ENCODE measurements at places on chromosomes 7 and 10. TPM values are rescaled to one million over a fixed set of nuclear protein-coding genes. Genes with fewer than 3 reads are reported as not detected.
A peak's percentile ranks its signal among the peaks of the same experiment; 100 is the strongest.

Gene SPDYE9
- not detected for total RNA-seq

Gene NPC1L1
- total RNA-seq = not detected

Gene HTR5A
- total RNA-seq = not detected

Gene ZNF239
- 16.4 TPM for total RNA-seq

Gene SLC16A12
- total RNA-seq = 0.09 TPM

Gene CYREN
- 71.0 TPM for total RNA-seq

Gene SLC35B4
- total RNA-seq = 18.6 TPM

Gene CPXM2
- not detected for total RNA-seq

Gene FOXP2
- total RNA-seq = not detected

GRCh38 chr7:94449151-94449725, 54.5 kb downstream of the COL1A2 start:
- peak; percentile 47 for DNase-seq

DNA sequence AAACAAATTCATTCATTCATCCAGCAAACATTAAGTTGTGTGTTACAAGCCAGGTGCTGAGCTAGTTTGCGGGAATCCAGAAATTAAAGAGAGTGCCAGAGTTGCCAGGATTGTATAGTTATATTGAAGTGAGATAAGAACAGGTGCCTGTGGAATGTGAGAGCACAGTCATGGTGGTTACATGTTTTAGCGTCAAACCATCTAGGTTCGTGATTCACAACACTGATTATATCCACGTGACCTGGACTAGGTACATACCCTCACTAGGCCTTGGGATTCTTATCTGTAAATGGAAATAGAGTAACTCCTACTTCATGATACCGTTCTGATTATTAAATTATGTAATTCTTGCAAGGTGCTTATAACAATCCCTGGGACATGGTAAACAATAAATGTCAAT, 24.5 kb upstream of the CDK1 start:
- no peak for DNase-seq

GRCh38 chr7:75608451-75609122, 116.5 kb downstream of the SPDYE5 start:
- DNase-seq = no peak

DNA sequence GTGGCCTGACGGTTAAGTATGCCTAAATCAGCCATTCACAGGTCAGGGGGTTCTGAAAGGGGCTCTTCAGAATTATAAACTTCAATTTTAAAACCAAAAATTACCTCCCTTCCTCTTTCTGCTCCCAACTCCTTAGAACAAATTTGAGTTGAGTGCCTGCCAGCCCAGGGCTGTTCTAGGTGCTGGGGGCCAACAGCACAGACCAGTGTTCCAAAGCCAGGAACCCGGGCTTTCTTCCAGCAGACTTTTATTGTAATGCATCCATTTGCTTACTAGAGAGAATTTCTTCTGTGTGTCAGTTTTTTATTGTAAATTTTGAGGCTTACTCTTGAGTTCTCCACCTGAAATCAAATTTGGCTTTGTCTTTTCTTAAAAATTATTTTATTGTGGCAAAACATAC, 238.5 kb downstream of the CACNB2 start:
- no peak for DNase-seq

DNA sequence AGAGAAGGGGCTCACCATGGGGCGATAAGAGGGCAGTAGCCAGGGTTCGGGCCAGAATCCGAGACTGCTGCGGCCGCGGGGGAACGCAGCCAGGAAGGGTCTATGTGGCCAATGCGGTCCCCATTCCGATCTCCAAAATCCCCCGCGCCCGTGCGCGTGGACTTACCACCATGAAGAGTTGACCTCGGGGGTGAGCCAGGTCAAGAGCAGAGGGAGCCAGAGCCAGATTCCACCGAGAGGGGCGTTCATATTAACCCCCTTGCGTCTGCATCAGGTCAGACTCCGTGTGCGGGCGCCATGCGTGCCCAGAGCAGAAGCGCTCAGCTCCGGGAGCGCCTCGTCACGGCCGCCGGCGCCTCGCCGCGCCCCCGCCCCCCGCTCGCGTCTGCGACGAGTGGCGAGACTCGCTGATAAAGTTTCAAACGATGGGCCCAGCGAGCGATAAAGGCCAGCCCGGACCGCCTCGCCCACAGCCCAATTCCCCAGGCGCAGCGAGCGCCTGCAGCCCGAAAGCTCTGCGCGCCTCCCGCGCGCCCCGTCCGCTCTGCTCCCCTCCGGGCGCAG, at the start of gene WNT2:
Gene WNT2, minus strand, starts transcription at position 318 of the 564 bp plus-strand sequence. Its CDS starts 69 bp downstream, at position 249.
- DNase-seq = no peak

DNA sequence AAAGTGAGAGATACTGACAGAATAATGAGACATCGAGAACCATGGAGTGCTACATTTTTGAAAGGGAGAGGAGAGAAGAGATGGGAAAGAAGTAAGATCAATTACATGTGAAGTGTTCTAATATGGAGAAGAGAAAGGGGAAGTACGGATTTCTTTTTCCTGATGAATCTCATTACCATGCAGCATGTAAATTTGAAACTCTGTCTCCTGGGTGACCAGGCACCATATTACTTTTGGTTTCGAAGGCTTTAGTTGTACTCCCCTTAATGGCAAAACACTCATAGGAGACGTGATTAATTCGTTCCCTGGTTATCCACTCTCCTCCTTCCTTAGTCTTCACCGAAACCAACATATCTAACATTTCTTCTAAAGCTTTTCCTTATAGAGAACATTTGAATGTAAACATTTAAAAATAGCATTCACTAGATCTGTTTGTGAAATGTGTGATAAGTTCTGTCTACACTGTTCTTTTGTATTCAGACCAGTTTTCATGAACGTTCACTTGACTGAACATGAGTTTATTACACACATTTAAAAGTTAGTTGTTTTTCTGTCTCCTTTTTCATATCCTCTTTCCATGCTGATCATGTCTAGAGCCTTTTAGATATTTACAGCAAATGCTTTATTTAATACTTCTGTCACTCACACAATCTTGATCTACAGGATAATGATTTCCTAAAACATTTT, 80.2 kb upstream of the MSRB2 start:
- DNase-seq = no peak

DNA sequence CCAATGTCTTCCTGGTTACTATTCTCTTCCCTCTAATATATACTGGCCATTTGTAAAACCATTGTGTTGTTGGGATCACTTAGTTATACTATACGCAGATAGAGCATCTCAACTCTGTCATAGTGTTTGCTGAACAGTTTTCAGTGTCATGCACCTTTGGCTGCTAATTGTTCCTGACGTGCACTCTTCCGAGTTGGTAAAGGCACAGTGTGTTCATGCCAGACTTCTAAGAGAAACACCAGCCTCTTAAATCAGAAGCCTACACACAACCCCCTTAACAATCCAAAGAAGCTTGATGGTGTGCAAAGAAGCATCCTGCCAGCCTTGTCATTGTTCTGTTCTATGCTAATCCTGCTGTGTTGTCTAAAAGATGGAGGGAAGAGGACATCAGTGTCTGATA, 131.1 kb downstream of the MAPK8 start:
- no peak for DNase-seq

DNA sequence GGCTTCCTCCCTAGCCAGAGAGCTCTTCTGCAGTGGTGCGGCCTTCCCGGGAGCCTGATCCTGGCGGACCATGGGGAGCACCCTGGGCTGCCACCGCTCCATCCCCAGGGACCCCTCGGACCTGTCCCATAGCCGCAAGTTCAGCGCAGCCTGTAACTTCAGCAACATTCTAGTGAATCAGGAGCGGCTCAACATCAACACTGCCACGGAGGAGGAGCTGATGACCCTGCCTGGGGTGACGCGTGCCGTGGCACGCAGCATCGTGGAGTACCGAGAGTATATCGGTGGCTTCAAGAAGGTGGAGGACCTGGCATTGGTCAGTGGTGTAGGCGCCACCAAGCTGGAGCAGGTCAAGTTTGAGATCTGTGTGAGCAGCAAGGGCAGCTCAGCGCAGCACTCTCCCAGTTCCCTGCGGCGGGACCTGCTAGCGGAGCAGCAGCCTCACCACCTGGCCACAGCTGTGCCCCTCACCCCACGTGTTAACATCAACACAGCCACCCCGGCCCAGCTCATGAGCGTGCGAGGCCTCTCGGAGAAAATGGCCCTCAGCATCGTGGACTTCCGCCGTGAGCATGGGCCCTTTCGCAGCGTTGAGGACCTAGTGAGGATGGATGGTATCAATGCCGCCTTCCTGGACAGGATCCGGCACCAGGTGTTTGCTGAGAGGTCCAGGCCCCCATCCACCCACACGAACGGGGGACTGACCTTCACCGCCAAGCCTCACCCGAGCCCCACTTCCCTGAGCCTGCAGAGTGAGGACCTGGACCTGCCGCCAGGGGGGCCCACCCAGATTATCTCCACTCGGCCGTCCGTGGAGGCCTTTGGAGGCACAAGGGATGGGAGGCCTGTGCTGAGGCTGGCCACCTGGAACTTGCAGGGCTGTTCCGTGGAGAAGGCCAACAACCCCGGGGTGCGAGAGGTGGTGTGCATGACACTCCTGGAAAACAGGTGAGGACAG, 1.5 kb downstream of the EEPD1 start:
- no peak for DNase-seq

DNA sequence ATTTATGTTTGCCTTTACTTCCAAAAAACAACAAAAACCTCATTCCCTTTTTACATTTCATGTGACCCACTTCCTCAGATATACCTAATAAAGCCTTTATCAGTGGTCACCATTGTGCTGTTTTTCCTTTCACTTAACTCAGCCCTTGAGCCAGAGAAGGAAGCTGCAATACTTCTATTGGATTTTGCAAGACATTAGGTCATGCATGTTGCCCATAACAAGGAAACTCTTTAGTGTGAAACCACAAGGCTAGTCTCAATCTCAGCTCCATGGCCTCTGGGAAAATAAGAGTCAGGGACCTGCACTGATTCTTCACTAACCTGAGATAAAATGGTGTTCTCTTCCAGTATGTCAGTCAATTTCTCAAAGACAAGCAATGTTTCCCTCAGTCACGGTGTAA, 27.8 kb downstream of the STEAP4 start:
- DNase-seq = peak; percentile 45

- no peak for DNase-seq
Measured at GRCh38 chr7:129041142-129042085, 13.5 kb downstream of the TNPO3 start.

- DNase-seq = no peak
Measured at GRCh38 chr10:98286419-98286818, 18.4 kb upstream of the LOXL4 start.

GRCh38 chr7:8284606-8285005, 22.6 kb upstream of the ICA1 start:
- peak; percentile 41 for DNase-seq

- DNase-seq = no peak
Measured at GRCh38 chr10:97752956-97753355, 16.0 kb downstream of the ZFYVE27 start.

- no peak for DNase-seq
Measured at GRCh38 chr7:7414791-7415603, 120.7 kb downstream of the COL28A1 start.

GRCh38 chr7:31695859-31696614, 9.0 kb downstream of the PPP1R17 start:
- no peak for DNase-seq

DNA sequence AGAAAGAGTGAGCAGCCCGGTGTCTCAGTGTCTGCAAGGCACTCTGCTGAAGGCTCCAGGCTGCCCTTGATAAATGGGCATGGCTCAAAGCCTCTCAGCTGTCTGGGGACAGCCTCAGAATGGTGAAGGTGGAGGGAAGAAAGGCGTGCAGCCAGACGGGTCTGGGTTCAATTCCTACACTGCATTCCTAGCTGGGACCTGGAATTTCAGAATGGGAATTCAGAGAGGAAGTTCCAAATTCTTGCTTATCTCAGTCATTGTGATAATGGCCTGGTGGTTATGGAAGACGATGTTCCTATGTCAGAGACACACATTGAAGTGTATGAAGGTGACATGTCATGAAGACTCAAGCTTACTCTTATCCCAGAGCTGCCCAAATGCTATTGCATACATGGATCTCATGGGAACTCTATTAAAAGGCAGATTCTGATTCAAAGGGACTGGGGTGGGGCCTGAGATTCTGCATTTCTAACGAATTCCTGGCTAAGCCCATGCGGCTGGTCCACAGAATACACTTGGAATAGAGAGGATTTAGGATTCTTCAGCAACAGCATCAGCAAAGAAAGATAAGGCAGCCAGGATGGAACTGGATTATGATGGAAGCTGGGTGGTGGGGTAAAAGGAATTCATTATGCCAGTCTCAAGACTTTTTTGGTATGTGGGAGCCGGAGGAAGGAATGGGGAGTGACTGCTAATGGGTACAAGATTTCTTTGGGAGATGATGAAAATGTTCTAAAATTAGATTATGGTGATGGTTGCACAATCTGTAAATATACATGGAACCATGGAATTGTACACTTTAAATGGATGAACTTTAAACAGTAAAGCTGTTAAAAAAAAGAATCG, 82.6 kb upstream of the ZMIZ1 start:
- peak; percentile 45 for DNase-seq

- peak; percentile 72 for DNase-seq
Measured at GRCh38 chr7:152054367-152055230, 29.1 kb downstream of the GALNT11 start.

GRCh38 chr10:15579605-15580004, 140.1 kb downstream of the ITGA8 start:
- DNase-seq = no peak

- no peak for DNase-seq
Measured at GRCh38 chr7:151120896-151121295, 34.6 kb downstream of the AGAP3 start.

All from MCF 10A (cell line).